ENCODE measurements at places on chromosomes 4 and X.

- no peak for DNase-seq
Observed at GRCh38 chrX:110316351-110317060, 1.4 kb downstream of the AMMECR1 start.

- no peak for DNase-seq
Observed at GRCh38 chrX:120672841-120673530, 43.1 kb upstream of the C1GALT1C1 start.

- no peak for DNase-seq
Observed at GRCh38 chr4:87006426-87006675, 71.5 kb downstream of the AFF1 start.

GRCh38 chr4:154529728-154530519, 20.3 kb downstream of the PLRG1 start:
- DNase-seq = no peak

GRCh38 chrX:38989076-38989475, 187.8 kb downstream of the MID1IP1 start:
- DNase-seq = no peak

DNA sequence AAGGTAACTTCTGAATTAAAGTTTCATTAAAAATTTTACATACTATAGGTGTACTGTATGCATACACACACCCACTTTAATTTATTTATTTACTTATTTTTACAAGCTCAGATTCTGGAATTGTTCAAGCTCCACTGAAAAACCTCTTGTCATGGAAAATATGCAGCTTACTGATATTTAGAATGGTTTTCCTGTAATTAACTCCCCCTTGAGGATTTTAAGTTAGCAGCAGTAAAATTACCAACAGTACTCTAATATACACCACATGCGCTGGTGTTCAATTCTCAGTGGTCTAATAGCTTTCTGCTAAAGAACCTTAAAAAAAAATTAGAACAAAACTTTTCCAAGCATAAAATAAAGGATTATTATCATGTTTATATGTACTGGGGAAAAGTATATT, 12.0 kb downstream of the MAB21L2 start:
- no peak for DNase-seq

- no peak for DNase-seq
Observed at GRCh38 chrX:75546724-75547511, 24.1 kb upstream of the ZDHHC15 start.

- no peak for DNase-seq
Observed at GRCh38 chrX:134600714-134601113, 57.6 kb downstream of the PLAC1 start.

- no peak for DNase-seq
Observed at GRCh38 chrX:78532363-78532762, 126.8 kb downstream of the RTL3 start.

GRCh38 chr4:174707902-174708301, 121.1 kb downstream of the GLRA3 start:
- DNase-seq = no peak

DNA sequence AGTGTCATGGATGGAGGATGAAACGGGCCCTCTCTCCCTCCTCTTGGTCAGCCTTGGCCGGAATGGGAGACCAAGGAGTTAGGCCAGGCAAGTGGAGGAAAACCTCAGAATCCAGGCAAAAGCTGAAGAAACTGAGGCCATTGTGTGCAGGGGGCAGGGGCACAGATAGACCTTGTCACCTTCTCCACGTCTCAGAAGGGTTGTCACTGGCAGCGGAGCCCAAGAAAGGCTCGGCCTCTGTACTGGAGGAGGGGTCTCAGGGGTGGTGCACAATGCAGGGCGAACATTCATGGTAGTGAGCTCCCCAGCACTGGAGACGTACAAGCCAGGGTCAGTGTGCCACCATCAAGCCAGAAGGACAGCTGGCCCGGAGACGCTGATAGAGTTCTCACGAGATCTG, 139.5 kb downstream of the CPZ start:
- DNase-seq = no peak

DNA sequence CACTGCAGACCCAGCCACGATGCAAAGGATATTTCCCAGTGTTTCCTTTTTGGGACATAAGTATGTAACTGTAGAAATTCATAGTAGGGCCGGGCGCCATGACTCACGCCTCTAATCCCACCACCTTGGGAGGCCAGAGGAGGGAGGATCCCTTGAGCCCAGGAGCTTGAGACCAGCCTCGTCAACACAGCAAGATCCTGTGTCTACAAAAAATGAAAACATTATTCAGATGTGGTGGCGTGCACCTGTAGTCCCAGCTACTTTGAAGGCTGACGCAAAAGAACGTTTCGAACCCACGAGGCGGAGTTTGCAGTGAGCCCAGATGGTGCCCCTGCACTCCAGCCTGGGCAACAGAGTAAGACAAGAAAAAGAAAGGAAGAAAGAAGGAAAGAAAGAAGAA, 49.2 kb downstream of the CRLF2 start:
- no peak for DNase-seq

DNA sequence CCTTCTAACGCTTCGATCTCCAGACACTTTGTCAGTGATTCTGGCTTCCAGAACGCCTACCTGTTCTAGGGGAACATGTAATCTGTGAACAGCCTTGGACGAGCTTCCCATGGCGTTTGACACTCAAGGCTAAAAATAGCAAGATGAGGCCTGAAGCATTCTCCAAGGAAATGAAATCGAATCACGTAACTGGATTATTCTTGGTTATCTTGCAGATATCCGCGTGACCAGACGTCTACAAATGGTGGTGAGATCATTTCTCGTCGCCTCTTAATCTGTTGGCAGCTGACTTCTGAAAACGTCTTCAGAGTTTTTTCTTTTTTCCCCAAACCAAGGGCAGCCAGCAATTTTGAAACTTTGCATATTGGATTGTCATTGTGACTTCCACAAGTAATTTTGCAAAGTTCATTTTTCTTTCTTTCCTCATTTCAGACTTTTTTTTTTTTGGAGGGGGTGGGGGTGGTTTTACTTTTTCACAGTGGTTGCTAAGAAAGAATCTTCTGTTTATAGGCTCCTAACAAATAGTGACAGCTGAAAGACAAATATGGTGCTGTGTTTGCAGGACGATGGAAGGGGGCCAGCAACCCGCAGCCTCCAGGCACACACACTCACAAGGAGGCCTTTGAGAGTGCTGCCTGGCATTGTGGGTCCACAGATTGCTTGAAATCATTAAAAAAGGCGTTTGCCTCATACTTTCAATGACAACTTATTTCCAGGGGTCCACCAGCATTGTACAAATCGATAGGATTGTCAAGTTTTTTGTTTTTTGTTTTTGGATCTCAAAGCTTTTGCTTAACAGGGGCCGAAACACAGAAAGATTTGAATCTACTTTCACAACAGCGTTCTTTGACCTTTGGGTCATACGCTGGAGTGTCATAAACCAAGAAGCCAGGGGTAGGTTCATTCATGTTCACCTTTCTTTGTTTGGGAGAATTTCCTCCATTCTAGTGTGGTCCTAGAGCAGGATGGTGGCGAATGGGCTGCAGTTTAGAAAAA, 32.4 kb upstream of the PDLIM3 start:
- no peak for DNase-seq

Measured in NCI-H748 treated with DMSO at 0.1 percent for 48 hours (cell line).